H7 (cell line): ENCODE measurements at places on chromosomes 2 and 18.

DNA sequence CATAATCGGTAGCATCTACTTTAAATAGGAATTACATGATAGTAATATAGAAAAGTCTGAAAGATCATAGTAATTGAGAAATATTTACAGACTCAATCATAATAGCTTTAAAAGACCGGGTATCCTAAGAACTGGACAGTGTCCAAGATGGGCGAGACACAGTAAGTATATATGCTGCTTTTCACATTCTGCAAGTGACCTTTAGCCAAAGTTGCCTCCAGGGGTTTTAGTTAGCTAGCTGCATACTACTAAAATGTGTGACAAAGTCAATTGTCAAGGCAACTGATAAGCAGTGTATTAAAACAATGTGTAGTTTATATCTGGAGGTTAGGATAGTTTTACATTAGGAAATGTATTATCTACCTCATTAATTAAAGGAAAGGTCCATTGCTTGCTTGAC, 24.6 kb downstream of the CD302 start:
- DNase-seq, result no peak

DNA sequence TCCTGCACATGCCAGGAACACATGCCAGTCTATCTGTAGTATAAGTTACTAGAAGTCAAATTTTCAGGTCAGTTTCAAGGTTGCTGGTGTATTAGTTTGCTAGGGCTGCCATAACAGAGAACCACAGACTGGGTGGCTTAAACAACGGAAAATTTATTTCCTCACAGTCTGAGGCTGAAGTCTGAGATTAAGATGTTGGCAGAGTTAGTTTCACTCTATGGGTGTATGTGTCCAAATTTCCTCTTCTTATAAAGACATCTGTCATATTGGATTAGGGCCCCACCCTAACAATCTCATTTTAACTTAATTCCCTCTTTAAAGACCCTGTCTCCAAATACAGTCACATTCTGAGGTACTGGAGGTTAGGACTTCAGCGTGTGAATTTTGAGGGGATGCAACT, 26.5 kb downstream of the B3GNT7 start:
- DNase-seq, result no peak

DNA sequence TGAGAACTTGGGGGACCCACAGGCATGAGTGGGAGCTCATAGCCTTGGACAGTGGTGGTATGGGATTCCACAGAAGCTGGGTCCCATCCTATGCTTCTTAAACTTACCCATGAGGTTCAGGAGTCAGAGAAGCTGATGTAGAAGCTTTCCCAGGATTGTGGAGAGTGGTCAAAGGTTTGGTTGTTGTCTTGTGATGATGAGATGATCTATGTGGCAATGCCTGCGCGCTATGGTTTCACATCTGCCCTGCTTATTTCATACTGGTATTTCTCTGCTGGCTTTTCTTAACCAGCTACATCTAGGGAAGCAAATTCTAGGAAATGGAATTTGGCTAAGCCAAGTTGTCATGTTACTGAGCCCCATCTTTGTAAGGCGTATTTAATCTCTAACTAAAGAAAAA, 168.6 kb downstream of the ZNF407 start:
- DNase-seq, result no peak

DNA sequence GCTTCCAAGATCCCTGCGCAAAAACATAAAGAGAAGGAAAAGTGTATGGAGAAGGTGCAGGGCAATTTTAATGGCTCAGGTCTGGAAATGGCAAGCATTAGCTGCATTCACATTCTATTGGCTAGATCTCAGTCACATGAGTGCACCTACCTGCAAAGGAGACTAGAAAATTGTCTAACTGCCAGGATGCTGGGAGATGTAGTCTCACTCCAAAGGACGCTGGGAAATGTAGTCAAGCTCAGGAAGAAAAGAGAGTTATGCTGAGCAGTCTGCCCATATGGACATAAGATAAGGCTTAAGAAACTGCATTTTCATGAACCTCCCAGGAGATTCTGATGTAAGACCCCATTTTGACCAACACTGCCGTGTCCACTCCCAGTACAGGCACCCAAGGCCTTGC, 9.5 kb upstream of the KLHL29 start:
- peak; percentile 70 for DNase-seq

- peak; percentile 44 for DNase-seq
Measured at GRCh38 chr2:230179907-230180306, 39.9 kb downstream of the SP110 start.

- no peak for DNase-seq
Measured at GRCh38 chr2:67828066-67828465, 234.7 kb downstream of the C1D start.

- DNase-seq, result no peak
Measured at GRCh38 chr2:235433860-235434259, 60.0 kb upstream of the AGAP1 start.

GRCh38 chr2:193222454-193222853, 1027.7 kb upstream of the TMEFF2 start:
- no peak for DNase-seq

- no peak for DNase-seq
Measured at GRCh38 chr2:37706334-37707183, 35.1 kb upstream of the CDC42EP3 start.

DNA sequence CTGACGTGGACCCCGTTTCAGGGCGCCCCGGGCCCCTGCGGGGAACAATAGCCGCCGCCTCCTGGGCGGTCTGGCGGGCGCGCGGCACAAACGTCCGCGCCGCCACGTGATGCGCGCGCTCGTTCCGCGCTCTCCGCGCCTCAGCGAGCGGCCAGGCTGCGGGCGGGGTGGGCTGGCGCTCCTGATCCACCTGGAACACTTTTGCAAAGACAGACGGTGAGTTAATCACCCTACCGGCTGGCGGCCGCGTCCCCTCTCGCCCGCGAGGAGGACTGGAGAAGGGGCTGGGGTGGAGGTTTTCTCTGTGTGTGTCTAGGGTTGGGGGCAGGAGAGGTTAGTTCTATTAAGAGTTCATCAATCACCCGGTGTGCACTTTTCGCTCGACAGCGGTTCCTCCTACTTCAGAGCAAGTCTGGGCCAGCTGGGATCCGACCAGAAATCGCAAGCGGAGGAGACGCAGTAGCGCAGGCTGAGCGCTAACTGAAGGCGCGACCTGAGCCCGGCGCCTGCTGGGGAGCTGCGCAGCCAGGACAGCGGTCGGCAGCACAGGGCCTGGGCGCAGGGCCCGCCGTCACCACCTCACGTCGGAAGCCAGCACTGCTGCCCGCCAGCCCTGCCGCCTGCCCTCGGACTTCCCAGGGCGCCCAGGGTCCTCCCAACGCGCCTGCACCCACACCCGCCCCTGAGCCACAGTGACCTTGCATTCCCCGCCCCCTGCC, 10.3 kb upstream of the HOXD1 start:
- DNase-seq, result peak; percentile 87

DNA sequence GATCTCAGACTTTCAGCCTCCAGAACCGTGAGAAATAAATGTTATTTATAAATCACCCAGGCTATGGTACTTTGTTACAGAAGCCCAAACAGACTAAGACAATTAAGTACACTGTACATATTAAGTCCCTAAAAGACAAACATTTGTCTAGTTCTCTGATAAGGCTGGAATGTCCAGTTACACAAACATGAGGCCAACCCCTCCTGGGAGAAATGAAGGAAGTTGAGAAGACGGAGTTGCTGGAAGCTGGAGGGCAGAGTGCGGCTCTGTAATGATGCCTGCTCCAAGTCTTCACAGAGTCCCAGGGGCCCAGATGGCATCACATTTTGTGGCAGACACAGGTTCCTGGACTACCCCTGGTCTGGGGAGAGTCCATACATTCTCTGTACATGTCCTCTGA, 79.2 kb upstream of the ST8SIA3 start:
- DNase-seq, result no peak
